ENCODE measurements at places on chromosomes 16 and 17. TPM values are rescaled to one million over a fixed set of nuclear protein-coding genes. Genes with fewer than 3 reads are reported as not detected.

DNA sequence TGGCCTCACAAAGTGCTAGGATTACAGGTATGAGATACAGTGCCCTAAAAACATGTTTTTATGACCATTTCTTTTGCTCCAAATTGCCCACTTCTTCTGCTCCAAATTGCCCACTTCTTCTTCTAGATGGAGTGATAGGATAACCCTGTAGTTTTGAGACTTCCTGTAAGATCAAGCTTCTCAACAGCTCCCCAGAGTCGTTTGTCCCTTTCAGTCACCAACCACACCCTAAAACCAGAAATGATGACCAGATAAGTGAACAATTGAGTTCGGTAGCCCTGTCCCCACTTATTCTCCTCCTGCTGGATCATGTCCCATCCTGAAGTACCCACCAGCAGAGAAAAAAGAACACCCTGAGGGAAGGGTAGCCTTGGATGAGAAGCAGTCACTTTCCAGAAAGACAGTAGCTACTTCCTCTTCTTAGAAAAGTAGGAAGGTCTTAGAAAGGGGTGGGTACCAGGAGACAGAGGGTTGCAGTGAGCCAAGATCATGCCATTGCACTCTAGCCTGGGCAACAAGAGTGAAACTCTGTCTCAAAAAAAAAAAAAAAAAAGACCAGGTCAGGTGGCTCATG lies 2.5 kb downstream of the ODAD4 start:
- no peak for DNase-seq
- H3K4me1 ChIP-seq, result peaks cover 4% of the 10 kb centered on the region
- no peaks in the 10 kb centered on the region for H3K27me3 ChIP-seq

GRCh38 chr16:53968454-53968853 lies 264.5 kb downstream of the FTO start:
- no peaks in the 10 kb centered on the region for H3K36me3 ChIP-seq
- no peaks in the 10 kb centered on the region for H3K27me3 ChIP-seq
- peaks cover 3% of the 10 kb centered on the region for H3K4me1 ChIP-seq
- H3K27ac ChIP-seq, result no peak overlapping the region

GRCh38 chr16:4358831-4359561 lies 7.9 kb upstream of the PAM16 start:
- no peak overlapping the region for H3K27ac ChIP-seq
- H3K36me3 ChIP-seq, result no peaks in the 10 kb centered on the region
- no peaks in the 10 kb centered on the region for H3K4me1 ChIP-seq
- DNase-seq, result no peak
- no peaks in the 10 kb centered on the region for H3K27me3 ChIP-seq

The NXPH3 gene
- total RNA-seq, result 0.43 TPM

The KRT40 gene
- total RNA-seq, result not detected

DNA sequence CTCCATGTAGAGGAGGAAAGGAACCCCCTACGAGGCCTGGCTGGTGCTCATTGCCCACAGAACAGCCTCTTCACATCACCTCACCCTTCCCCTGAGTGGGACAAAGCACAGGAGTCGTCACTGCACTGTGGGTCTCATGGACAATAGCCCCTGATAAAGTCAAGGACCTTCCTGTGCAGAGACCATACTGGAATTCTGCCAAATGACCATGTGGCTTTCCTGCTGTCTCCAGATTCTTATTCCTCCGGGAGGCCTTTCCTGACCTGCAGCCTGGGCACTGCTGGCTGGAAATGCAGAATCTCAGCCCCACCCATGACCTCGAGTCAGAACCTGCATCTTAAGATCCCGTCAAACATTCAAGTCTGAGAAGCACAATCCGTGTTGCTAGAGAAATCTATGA lies 60.5 kb upstream of the ERN1 start:
- H3K27ac ChIP-seq, result no peak overlapping the region
- H3K36me3 ChIP-seq, result no peaks in the 10 kb centered on the region
- no peaks in the 10 kb centered on the region for H3K27me3 ChIP-seq
- H3K4me1 ChIP-seq, result no peaks in the 10 kb centered on the region
- no peak overlapping the region for H3K4me3 ChIP-seq

GRCh38 chr17:30188211-30188939 lies 47.1 kb downstream of the SLC6A4 start:
- DNase-seq, result no peak
- no peaks in the 10 kb centered on the region for H3K4me1 ChIP-seq

- H3K4me1 ChIP-seq, result peaks cover 24% of the 10 kb centered on the region
- no peaks in the 10 kb centered on the region for H3K36me3 ChIP-seq
- no peak overlapping the region for H3K4me3 ChIP-seq
- H3K27ac ChIP-seq, result no peak overlapping the region
- no peak for DNase-seq
Measured at GRCh38 chr17:35117984-35118383, 1.7 kb downstream of the RAD51D start.

- DNase-seq, result peak; percentile 19
- H3K4me1 ChIP-seq, result no peaks in the 10 kb centered on the region
- no peak overlapping the region for H3K4me3 ChIP-seq
- H3K36me3 ChIP-seq, result no peaks in the 10 kb centered on the region
- H3K27ac ChIP-seq, result no peak overlapping the region
- no peaks in the 10 kb centered on the region for H3K27me3 ChIP-seq
Measured at GRCh38 chr17:80817861-80818260, 173.8 kb upstream of the CHMP6 start.

DNA sequence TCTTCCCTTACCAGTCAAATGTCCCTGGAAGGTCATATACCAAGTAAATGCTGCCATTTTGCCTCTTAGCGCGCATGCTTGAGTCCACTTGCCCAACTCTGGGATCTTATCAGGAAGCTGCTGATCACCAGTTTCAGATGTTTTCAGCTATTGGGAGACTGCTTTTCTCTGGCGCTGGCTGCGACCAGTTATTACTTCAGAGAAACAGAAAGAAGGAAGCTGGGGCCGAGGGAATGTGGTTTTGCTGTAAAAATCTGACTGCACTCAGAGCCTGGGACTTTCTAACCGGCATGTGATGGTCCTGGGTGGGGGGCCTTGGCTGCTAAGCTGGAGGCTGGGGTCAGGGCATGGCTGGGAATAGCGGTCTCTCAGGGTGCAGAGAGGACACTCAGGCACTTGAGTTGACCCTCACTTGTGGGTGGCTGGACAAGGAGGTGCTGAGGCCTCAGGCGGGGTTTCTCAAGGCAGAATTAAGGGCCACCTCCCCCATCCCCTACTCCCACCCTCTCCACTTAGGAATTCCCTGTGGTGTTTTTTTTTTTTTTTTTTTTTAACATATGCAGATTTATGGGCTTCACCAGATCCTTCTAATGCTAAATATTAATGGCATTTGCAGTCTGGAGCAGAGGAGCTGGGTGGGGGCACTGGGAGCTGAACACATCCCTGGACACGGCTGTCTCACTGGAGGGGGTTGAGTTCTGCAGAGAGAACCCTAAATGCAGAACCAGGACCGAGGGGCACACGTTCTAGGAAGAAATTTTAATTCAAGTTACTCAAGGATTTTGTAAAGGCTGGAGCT lies 145.8 kb downstream of the CYLD start:
- H3K36me3 ChIP-seq, result no peaks in the 10 kb centered on the region
- no peak for DNase-seq
- H3K27me3 ChIP-seq, result no peaks in the 10 kb centered on the region
- no peaks in the 10 kb centered on the region for H3K4me1 ChIP-seq
- no peak overlapping the region for H3K4me3 ChIP-seq

GRCh38 chr17:43515656-43516055 lies 30.5 kb downstream of the ETV4 start:
- DNase-seq, result no peak
- peaks cover 39% of the 10 kb centered on the region for H3K36me3 ChIP-seq
- no peaks in the 10 kb centered on the region for H3K27me3 ChIP-seq
- no peak overlapping the region for H3K4me3 ChIP-seq
- peaks cover 12% of the 10 kb centered on the region for H3K4me1 ChIP-seq
